ENCODE measurements at places on chromosomes 6 and 20.

- no peak for DNase-seq
Measured at GRCh38 chr6:108587258-108588059, 26.7 kb downstream of the FOXO3 start.

DNA sequence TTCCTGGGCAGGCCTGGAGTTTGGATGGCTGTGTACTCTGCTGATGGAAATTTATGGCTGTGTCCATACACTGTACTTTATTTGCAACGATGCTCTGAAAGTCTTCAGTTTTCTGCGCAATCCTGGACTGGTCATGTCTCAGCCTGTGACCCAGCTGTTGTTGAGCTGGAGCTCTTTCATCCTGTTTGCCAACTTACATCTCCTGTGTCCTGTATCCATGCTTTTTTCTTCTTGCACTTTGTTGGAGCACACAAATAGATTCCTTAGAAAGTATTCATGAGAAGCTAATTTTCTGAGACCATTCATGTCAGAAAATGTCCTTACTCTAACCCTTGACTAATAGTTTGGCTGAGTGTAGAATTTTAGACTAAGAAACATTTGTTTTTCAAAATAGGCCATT is 251.2 kb downstream of the BCKDHB start:
- DNase-seq = no peak

- DNase-seq = no peak
Measured at GRCh38 chr6:53925891-53926290, 131.1 kb downstream of the LRRC1 start.

DNA sequence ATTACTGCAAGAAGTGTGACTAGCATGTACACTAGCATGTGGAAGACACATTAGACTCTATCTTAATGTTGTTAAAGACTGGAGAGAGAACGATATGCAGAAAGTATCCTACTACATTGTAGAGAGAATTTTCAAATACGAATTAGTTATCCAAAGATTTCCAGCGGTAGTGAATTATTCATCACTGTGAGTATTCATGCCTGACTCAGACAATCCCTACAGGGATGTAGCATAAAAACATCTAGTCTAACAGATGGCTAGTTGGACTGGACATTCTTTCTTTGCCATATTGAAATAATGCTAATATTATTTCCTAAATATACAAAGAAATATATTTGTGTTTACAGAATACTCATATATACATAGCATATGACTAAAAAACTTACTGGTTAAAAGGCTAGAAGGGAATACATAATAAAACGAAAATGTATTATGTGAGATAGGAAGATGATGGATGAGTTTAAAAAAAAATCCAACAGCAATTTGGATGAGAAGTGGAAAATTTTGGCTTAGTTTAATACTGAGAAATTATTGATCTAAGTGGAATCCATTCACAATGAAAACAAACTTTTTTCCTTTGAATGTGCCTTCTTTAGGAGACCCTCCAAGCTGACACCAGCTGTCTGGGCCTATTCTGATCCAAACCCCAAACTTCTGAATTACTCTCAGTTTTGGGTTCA is 580.7 kb downstream of the RFPL4B start:
- DNase-seq = no peak

DNA sequence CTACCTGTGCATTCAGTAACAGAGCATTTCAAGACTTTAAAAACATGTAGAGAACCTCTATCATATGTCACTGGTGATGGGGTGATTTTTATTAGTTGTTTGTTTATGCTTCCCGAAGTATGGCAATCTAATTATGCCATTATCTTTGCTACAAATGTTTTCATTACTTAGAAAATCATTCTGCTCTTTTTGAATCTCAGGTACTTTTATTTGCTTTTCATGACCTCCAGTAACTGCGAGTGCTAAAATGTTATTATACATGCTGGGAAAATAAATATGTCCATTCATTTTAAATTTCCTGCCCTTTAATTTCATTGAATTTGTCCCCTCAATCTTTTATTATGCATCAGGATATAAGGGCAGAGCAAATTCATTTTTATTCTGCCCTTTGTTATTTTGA is 515.7 kb downstream of the NKAIN2 start:
- no peak for DNase-seq

GRCh38 chr6:7252390-7252789 is 60.6 kb downstream of the SSR1 start:
- DNase-seq = no peak

- no peak for DNase-seq
Measured at GRCh38 chr20:37406010-37406998, 60.4 kb downstream of the SRC start.

GRCh38 chr20:42067174-42067573 is 449.0 kb upstream of the CHD6 start:
- no peak for DNase-seq

DNA sequence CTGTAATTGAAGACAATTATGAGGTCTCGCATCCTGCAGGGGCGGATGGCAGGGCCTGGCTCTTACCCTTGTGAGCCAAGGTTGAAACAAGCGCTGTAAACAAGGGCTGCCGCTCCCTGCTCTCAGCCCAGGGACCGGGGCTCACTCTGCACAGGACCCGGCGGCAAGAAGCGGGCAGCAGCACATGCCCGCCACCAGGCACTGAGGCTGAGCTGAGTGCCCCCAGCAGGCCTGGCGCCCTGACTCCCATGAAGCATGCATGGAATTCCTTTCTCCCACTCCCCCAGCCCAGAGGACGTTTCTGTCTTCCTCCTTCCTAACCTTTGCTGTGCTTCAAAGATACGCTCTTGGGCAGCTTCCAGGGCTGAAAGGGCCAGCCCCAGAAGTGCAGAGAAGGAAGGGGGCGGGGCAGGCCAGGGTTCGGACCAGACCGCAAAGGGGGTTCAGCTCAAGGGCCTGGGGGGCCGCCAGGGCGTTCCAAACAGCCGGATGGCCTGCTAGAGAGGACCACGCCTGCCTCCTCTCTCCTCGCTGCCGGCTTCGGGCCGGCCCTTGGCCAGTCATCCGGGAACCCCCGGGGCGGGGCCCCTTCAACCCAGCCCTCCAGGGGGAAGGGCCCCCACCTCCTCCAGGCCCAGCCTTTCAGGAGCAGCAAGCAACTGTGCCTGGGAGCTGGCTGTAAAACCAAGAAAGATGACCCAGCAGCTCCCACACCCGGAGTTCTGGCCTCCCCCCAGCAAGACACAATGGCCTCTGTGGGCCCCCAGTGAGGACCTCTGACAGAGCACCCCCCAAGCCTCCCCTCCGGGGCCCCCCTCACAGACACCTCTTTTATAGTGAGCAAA is 109.9 kb downstream of the NOL4L start:
- peak; percentile 17 for DNase-seq

- no peak for DNase-seq
Measured at GRCh38 chr20:63374504-63374903, 13.4 kb upstream of the CHRNA4 start.

- no peak for DNase-seq
Measured at GRCh38 chr20:38537176-38537575, 43.8 kb upstream of the ADIG start.

GRCh38 chr6:125537090-125537489 is 212.3 kb upstream of the HEY2 start:
- no peak for DNase-seq

DNA sequence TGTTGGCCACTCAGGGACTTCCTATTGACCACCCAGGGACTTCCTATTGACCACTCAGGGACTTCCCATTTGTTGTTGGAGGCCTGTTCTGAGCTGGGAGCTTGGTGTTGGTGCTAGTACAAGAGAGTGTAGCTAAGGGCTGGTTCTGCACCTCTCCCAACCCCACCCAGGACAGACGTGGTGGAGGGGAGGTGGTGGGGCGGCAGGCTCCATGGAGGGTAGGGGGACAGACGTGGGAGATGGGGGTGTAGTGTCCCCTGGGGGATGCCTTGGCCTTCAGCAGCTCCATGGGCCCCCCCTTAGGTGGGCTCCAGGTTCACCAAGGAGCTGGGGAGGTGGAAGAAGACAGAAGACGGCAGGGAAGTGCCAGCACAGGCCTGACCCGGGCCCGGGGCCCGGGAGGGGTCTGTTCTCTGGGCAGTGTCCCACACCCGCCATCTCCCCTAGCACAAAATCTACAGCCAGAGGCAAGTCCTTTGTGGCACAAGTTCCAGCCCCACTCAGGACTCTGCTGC is 33.9 kb downstream of the CHRNA4 start:
- DNase-seq = no peak

- no peak for DNase-seq
Measured at GRCh38 chr6:43521836-43522235, 4.9 kb downstream of the POLR1C start.

DNA sequence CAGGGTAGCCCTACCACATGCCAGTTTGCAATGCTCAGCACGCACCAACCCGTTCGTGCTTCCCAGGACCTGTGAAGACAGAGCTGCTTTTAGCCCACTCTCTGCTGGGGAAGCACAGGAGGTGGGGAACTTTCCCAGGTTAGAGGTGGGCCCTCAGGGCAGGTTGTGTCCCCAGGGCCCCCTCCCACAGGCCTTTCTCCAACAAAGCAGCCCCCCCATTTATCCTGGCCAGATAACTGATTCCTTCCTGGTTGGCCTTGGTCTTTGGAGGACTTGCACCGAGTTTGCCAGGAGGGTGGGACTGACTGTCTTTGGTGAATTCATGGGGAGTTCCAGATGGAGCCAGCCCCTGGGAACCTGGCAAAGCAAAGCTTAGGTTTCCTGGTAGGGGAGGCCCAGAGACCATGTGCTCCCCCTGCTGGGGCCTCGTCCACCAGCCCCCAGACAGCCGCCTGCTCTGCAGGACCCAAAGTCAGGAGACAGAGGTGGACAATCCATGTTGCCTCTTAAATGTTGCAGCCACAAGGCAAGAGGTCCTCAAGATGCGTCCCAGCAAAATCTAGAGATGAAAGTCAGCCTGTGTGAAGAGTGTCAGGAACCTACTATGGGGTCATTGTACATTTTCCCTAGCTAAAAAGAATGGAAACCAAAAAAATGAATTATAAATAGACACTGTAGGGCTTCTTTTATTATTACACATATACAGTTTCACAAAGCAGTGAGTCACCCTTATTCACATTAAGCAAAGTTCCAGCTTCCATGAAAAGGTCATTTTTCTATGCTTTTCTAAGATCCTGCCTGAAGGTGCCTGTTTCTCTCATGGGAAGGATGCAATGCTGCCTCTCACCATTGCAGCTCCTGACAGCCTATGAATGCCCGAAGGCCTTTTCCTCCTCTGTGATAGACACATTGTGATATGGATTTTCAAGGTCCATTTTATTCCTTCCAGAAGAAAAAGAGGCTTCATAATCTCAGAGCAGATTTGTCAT is 497.8 kb downstream of the PREX1 start:
- DNase-seq = peak; percentile 23

DNA sequence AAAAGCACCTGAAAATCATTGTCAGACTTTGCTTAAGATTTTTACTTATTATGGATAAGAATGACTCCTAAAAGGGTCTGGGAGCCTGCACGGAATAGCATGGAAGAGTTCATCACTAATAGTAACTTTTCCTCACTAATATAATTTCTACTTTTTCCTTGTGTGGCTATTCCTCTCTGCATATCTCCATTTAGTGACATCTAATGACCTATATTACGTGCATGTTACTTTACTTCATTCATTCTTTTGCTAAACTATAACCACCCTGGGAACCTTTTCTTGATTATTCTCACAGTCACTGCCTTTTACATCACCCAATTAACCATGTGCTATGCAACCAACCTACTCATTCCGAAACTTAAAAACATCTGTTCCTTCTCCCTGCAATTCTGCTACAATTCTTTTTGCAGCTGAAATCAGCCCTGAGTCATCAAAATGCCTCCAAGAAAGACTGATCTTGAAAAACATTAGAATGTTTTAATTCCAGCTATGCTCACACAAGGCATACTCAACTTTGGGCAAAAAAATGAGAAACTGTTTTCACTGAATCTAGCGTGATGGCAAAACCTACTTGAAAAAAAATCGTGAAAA is 313.3 kb downstream of the RNGTT start:
- peak; percentile 32 for DNase-seq

Measured in DMS 273 treated with DMSO at 0.1 percent for 48 hours (cell line).